Chondrocyte (in vitro differentiated cells): ENCODE measurements at places on chromosomes 13 and 19. TPM values are rescaled to one million over a fixed set of nuclear protein-coding genes. Genes with fewer than 3 reads are reported as not detected.

GRCh38 chr19:10870955-10871603 is at the start of gene CARM1:
CARM1 (plus strand) TSS chr19:10871553; CDS start chr19:10871703, 150 bp downstream.
- no peaks in the 10 kb centered on the region for H3K36me3 ChIP-seq
- H3K4me1 ChIP-seq, result peaks cover 23% of the 10 kb centered on the region
- peak within 1 kb of the TSS; percentile 86 for H3K4me3 ChIP-seq
- no peaks in the 10 kb centered on the region for H3K27me3 ChIP-seq

DNA sequence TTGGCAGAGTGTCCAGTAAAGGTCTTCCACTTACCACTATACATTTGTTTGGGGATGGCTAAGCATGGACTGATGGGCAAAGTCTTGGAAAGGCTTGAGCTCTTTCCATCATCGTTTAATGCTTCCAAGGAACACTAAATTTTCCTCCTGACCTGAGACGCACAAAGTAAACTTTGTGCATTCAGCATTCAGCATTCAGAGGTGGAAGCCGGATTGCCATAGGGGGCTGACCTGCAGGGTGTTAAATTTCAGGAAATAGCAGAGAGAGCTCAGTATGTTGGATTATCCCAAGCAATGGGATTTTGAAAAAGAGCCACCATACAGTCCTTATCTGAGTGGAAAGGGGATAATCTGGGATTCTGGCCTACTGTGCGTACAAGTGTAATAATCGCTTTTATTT is 14.0 kb downstream of the ZNF552 start:
- H3K36me3 ChIP-seq, result peaks cover 2% of the 10 kb centered on the region
- H3K27me3 ChIP-seq, result no peaks in the 10 kb centered on the region
- H3K4me3 ChIP-seq, result no peak overlapping the region
- H3K27ac ChIP-seq, result no peak overlapping the region
- H3K4me1 ChIP-seq, result peaks cover 45% of the 10 kb centered on the region
- DNase-seq, result no peak

- peak overlapping the region; percentile 14 for H3K27ac ChIP-seq
- H3K27me3 ChIP-seq, result no peaks in the 10 kb centered on the region
- H3K36me3 ChIP-seq, result peaks cover 1% of the 10 kb centered on the region
- H3K4me1 ChIP-seq, result peaks cover 84% of the 10 kb centered on the region
- no peak overlapping the region for H3K4me3 ChIP-seq
- no peak for DNase-seq
These were observed 87.3 kb downstream of the STK24 start for GRCh38 chr13:98489446-98490194.

GRCh38 chr13:73096638-73097037 is 37.8 kb downstream of the KLF5 start:
- H3K36me3 ChIP-seq, result no peaks in the 10 kb centered on the region
- H3K4me1 ChIP-seq, result peaks cover 4% of the 10 kb centered on the region
- H3K27ac ChIP-seq, result no peak overlapping the region
- H3K4me3 ChIP-seq, result no peak overlapping the region

CACNA1A gene
- total RNA-seq, result 0.41 to 0.58 TPM (median 0.42 TPM) in 3 replicates

GPR4 gene
- total RNA-seq, result not detected in 3 replicates

ZNF799 gene
- 2.0 to 3.7 TPM (median 2.3 TPM) in 3 replicates for total RNA-seq
